ENCODE measurements at places on chromosomes 3 and 15. TPM values are rescaled to one million over a fixed set of nuclear protein-coding genes. Genes with fewer than 3 reads are reported as not detected.

Gene SLC24A5
- total RNA-seq: not detected

Gene ILDR1
- 7.0 TPM for total RNA-seq

Gene NANOGP8
- 1.4 TPM for total RNA-seq

Gene CATSPER2
- 2.8 TPM for total RNA-seq

Gene TM4SF4
- not detected for total RNA-seq

Gene SAMD7
- total RNA-seq: not detected

DNA sequence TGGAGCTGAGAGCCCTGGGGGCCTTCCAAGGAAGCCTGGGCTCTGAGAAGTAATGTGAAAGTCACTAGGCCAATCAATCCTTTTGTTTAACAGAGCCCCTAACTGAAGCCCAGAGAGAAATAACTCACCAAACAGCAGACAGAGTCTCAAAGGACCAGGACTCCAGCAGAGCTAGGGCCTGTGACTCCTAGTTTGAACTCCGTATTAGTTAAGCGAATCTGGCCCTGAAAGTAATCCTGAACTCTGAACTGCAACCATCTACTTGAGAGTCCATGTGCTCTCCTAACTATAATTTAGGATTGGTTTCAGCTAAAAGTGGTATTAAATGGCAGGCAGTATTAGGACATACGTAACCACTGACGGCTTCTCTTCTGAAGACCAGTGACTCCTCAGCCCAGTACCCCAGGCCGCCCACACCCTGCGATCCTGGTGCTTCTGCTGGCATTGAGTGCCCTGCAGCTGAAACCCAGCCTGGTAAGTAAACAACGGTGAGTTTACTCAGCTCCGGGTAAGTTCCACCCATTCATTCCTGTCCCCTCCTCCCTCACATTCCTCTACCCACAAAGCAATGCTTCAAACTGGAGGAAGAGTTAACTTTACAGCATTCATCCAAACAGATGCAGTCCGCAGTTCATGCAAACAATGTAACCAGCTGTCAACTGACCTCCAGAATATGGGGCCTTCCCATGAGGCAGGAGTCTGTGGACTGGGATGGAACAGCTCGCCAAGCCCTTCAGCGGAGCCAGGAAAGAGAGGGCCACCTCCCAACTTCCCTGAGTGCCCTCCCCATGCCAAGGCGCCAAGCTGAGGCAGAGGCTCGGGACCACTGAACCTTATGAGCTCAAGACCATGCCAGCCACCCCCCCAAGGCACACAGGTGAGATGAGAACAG, 7.3 kb downstream of the MYO5C start:
- peak; percentile 90 for DNase-seq

DNA sequence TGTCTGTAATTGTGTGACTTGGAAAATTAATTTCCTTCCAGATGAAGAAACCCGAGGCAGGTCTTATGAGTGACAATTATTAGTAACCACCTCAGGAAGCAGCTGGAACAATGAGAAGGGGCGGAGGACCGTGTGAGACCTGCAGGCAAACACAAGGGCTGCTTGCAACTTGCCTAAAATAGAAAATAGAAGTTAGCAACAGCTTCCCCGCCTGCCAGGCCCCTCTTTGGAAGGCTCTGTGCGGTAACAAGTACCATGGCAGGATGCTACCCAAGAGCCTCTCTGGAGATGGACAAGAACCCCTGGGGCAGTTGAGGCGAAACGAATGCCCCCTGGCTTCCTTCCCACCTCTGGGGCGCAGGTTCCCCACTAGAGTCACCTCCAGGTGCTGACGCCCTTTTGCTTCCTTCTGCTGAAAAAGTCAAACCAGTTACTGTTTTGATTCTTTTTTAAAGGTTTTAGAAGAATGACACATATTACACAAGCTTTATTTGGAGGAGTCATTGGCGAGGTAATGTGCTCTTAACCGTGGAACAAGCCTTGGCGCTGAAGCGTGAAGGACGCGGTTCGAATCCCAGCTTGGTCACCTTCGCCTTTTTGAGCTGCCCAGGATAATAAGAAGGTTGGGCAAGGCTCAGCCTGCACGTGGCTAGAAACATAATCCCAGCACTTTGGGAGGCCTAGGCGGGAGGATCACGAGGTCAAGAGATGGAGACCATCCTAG, 47.0 kb upstream of the SYNM start:
- DNase-seq: no peak

DNA sequence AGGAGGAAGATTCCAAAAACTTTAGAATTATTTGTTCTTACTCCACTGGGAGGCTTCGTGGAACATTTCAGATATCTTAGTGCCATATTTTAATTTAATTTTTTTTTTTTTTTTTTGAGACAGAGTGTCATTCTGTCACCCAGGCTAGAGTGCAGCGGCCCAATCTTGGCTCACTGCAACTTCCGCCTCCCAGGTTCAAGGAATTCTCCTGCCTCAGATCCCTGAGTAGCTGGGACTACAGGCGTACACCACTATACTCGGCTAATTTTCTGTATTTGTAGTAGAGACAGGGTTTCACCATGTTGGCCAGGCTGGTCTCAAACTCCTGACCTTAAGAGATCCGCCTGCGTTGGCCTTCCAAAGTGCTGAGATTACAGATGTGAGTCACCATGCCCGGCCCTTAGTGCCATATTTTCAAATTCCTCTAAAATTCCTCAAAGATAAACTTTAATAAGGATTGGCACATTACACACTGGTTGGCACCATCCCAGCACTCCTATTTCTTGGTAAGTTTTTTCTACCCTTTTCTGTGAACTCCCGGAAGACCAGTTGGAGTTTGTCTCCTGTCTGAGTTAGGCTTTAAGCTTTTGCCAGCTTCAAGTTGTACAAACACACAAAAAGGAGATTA, 693.7 kb downstream of the MCTP2 start:
- no peak for DNase-seq

GRCh38 chr15:94734460-94734859, 503.1 kb downstream of the MCTP2 start:
- DNase-seq: no peak

- no peak for DNase-seq
Observed at GRCh38 chr3:130635978-130636377, 110.7 kb downstream of the PIK3R4 start.

DNA sequence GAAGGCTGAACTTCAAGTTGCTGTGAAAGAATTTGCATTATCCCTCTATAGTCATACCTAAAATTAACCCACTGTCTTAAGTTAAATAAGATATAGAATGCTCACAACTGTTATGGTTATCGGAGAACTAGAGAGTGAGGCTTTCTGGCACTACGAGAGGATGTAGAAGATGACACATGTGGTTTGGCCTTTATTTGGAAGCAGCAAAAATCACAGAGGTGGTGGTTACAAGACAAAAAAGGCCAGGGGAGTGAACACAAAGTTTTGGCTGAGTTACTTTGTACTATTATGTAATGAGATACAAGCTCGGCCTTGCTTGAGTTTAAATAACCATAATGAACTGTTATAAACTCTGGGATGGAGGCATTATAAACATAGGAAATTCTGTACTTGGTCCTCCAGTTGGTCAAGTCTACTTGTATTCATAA, 78.3 kb upstream of the ICE2 start:
- DNase-seq: no peak

- DNase-seq: peak; percentile 44
Observed at GRCh38 chr3:177569193-177569592, 371.9 kb upstream of the TBL1XR1 start.

DNA sequence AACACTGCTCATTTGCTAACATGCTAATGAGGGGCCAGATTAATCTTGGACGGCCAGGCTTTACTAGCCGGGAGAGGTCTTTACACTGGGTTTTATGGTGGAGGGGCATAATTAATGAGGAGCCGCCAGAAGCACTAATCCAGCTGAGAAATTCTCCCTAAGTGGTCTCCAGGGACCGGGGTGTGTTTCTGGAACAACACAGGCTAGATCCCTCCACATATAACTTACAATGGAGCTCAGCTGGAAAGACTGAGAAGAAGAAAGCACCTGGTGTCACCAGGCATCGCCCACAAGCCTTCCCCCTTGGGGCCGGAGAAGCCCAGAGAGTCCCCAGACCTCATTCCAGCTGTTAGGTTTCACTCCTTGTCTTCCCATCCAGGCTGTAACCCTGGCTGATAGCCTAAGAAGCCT, 127.5 kb downstream of the MEGF11 start:
- no peak for DNase-seq

DNA sequence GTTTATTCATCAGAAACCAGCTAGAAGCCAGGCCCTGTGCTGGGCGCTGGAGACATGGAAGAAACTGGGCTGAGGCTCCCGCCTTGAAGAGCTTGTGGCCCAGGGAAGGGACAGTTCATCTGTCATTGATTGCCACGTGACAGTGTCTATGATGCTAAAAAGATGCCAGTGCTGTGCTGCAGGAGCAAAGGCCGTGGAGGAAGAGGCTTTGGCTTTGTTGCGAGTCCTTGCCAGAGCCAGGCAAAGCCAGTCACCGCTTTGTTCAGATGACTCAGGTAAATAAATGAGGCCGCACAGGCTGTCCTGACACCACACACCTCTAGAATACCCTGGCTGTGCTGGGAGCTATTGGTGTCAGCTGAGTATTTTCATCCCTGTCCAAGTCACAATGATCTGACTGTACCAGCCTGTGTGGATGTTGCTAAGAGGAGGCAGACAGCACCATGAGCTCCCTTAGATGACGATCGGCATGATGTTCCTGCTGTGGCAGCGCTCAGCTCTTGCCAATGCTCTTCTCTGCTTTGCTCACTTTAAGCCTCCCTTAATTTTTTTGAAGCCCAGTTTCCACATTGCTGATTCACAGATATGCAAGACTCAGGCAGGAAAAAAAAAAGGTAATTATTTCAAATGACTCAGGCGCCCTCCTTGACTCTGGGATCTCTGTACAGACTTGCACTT, 77.5 kb downstream of the CCNL1 start:
- no peak for DNase-seq

GRCh38 chr3:184643442-184643841, 68.4 kb downstream of the MAGEF1 start:
- no peak for DNase-seq

DNA sequence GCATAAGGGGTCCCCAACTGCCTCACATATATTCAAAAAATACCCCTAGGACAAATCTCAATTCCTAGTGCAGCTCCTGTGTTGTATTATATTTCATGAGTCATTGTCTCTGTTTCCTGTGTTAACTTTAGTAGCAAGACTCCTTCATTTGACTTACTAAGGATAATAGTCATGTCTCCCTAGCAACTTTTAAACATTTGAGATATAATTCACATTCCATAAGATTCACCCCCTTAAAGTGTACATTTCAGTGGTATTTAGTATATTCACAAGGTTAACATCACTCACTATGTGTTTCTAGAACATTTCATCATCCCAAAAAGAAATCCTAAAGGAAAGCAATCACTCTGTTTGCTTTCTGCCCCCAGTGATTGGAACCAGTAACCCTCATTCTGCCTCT, 121.3 kb upstream of the WNT7A start:
- DNase-seq: no peak
